ENCODE measurements at places on chromosomes 1 and 21.

DNA sequence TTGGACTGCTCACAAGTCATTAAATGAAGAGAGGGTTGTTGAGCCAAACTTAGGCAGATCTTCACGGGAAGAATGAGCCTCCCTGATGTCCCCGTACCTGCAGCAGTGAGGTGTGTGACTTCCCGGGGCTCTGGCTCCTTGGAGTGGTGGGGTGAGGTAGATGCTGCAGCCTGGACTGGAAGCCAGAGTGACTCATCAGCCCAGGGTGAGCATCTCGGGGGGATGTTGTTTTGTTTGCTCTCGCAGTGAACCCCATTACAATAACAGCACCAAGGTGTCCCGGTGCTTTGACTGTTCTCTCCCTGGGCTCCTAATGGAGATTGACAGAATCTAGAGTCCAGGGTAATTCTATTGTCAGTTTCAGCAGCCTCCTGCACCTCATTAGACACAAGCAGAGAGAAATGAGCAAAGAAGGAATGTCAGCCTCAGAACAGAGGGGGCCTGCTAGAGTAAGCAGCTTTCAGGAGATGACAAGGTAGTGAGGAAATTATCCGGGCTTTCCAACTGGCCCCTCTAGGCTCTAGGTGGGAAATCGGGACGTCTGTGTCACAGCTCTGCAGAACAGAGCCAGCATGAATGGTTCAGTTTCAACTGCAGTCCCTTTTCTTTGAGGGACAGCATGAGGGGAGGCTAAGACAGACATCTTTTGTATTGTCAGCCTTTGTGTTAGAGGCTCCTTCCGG is 36.0 kb upstream of the LRRN2 start:
- no peak for DNase-seq

DNA sequence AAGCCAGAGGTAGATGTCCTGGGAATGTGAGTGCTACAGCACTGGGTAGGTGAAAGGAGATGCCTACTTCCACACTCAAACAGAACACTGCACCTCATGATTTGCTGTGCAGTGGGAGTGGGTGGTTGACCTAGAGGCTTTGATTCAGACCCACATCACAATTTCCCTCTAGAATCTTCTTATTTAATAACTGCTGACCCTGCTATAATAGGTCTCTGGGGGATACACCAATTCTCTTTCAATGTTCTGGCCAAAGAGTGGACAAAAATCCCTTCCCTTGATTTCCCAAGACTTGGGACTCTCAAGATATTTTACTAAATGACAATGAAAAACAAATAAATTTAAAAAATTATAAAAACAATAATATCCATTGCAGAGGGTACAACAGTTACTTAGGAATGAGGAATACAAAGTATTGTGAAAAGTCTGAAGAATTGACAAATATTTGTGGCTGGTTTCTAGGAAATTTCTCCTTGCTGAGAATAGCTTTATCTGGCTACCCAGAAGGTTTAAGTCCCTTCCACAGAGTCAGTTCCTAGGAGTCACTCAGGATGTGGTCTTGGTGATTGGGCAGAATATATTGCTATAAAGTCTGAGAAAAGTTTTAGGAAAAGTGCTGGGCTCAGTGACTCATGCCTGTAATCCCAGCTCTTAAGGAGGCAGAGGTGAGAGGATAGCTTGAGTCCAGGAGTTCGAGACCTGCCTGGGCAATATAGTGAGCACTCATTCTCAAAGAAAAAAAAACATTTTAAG is 2.4 kb upstream of the FCGR2A start:
- DNase-seq, result no peak

GRCh38 chr1:98668733-98669132 is 7.2 kb downstream of the SNX7 start:
- DNase-seq, result no peak

- DNase-seq, result no peak
These were observed 945.5 kb downstream of the TTLL7 start for GRCh38 chr1:83053446-83053845.

GRCh38 chr1:40041466-40041838 is 923 bp downstream of the CAP1 start:
- DNase-seq, result no peak

- DNase-seq, result no peak
These were observed 40.4 kb upstream of the EIF4G3 start for GRCh38 chr1:21216835-21217811.

- DNase-seq, result no peak
These were observed 243.2 kb upstream of the RAB4A start for GRCh38 chr1:229027622-229028182.

DNA sequence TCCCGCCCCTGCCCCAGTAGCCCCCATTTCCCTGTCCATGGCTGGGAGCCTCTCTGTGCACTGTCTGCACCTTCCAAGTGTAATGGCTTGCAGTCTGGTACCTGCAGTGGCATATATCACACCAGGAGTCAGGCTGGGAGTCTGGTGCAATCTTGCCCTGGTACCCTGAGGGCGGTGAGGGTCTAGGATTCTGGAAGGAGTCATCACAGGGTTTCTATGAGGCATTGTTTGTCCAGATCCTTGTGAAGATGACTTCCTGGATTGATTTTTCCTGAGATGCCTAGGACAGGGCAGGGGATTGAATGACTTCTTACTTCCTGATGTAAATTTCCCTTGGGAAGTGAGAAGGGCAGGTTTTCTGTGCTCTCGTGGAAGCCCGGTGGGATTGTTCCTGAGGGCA is 5.9 kb upstream of the PKP1 start:
- no peak for DNase-seq

GRCh38 chr1:210800756-210801155 is 333.2 kb downstream of the KCNH1 start:
- DNase-seq, result no peak

DNA sequence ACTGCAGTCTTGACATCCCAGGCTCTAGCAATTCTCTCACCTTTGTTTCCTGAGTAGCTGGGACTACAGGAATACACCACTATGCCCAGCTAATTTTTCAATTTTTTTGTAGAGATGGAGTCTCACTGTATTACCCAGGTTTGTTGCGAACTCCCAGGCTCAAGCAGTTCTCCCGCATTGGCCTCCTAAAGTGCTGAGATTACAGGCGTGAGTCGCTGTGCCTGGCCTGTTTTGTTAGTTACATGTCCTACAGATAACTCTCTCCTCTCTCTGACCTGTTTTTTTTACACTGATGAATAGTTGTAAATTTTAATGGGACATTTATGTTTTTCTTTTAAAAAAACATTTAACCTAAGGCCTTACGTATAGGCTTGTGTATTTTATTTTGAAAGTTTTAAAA is 19.8 kb downstream of the PTBP2 start:
- no peak for DNase-seq

DNA sequence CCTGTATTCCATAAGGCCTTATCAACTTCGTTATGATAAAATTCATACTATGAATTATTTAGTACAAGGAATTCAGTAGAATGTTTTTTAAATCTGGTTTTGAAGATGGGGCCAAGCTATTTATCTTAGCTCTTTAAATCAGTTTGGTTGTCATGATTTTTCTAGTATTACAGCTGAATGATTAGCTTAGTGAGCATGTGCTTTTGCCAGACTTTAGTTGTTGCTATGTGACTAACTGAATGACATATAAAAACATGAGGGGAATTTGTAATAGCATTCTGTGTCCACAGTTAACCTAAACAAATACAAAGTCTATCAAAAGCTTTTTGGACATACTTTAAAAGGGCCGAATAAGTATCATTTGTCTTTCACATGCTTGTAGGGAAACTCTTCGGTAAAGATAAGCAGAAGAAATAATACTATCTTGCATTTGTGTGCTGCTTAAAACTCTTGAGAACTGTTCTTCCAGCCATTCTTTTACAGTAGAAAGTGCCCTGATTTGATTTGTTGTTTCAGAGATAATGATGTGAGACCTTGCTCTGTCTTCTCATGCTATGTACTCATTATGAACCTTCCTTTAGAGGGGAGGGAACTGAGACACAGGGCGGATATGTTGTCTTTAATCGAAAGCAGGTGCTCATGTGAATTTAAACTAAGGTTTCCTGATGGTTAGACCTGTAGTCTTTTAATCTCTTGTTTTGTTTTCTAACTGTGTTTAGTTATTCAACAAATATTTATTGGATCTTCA is 18.8 kb downstream of the NEK7 start:
- peak; percentile 56 for DNase-seq

DNA sequence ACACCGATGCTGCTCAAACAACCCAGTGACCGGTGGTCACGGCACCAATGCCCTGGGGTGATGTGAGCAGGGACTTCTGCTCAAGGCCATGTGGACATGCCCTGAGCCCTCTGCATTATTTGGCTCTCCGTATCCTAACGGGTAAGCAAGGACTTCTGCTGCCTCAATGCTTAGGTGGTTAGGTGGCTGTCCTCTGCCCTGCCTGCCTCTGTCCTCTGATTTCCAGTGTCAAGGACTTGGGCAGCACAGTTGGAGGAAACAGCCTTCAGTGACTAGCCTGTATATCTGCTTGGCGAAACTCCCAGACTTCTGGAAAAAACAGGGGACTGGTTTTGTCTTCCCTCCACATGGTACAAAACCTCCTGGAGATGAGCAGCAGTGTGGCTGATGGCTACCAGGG is 34.5 kb downstream of the DNAJC11 start:
- no peak for DNase-seq

DNA sequence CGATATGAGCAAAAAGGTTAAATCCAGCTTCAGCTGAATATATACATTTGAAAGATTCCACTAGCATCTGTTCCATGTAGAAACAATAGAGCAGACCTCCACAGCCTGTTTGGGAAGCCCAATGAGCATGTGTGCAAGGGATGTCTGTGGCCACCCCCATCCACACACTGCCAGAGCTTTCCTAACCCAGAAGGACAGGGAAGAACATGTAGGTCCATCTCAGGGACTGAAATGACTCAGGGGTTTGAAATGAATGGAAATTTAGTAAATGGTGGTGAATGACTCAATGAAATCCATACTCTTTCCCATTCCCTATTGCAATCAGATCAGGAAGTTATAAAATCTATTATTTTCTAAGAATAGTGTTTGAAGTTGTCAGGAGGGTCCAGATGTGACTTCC is 397.2 kb downstream of the DUSP10 start:
- no peak for DNase-seq

DNA sequence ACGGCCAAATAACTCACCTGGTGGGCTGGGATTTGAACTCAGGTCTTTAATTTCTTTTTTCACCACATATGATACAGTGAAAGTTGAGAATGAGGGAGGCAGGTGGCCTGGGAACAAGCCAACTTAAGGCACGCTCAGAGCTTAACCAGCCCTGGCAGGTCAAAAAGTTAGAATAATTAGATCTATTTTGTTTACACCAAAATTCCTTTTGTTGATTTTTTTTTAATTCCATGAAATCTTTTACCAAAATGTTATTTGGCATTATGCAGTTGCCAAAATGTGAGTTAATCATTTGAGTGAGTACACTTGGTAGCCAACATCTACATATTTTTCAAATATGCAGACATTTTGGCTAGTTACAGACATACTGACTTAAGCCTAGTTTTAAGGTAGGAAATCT is 36.8 kb downstream of the LHX8 start:
- DNase-seq, result no peak

DNA sequence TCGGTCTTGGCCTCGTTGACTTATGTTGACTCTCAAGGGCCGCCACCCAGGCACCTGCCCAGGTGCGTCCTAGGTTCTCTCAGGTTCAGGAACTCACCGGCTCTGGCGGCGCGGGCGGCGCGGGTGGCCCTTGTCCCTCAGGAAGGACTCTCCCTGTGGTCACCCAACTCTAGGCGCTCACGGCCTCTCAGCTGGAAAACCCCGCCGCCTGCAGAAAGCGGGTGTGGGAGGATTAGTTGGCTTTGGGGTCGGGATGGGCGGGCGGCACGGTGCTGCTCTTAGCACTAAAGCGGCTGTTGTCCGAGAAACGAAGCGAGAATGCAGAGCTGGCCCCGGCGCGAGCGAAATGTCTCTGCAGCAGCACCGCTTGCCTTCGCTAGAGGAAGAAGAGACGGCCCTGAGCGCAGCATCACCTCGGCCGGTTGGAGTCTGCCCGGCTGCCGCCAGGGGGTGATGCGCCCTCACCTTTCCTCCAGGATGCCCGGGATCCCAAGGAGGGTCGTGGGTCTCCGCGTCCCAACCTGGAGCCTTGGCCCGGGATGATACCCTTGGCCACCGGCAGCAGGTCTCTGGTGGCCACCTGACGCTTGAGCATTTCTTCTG is 8.1 kb upstream of the TADA1 start:
- DNase-seq, result no peak

DNA sequence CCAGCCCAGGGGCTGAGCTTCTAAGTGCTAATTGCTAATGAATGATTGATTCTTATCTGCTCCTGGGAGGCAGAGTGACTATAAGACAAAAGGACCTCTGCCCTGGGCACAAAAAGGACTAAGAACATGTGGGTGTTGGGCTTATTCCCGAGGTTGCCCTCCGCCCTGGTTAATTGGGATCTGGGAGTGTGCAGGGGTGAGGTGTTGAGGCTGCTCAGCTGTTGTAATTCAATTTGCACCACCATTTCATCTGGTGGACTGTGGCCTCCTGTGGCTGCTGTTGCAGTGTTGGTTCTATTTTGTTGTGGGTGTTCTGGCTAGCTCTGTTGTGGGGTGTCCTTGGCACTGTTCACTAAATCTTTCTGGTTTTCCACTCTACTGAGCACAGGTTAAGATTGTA is 13.3 kb downstream of the KNCN start:
- no peak for DNase-seq

GRCh38 chr1:200294241-200294640 is 115.6 kb downstream of the ZNF281 start:
- peak; percentile 24 for DNase-seq

DNA sequence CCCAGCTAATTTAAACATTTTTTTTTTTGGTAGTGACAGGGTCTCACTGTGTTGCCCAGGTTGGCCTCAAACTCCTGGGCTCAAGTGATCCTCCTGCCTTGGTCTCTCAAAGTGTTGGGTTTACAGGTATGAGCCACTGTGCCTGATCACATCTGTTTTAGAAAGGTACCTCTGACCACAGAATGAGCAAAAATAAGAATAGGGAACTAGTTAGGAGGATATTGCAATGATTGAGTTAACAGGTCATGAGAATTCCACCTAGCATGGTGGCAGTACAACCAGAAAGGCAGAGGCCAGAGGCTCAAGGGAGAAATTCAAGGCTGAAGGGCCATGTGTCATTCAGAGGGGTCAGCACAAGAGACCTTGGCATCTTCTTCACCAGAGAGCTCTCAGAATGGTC is 49.6 kb downstream of the ELAPOR1 start:
- no peak for DNase-seq

DNA sequence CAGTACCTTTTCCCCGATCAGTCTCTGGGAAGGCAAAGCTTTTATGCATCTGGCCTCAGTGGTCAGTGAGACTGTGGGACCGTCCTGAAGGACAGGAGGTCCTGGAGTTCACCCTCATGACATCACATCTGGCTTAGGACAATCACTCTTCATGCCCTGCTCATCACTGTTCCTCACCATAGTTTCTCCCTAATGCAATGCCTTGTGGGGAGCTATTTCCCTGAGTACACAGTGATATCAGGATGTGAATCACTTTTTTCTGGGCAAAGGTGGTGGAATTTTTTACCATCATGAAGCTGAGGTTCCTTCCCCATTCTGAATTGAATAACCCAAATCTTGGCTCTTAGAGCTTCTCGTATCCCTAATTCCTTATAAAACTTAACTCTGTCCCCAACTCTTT is 34.8 kb upstream of the CFAP126 start:
- DNase-seq, result no peak

Data from RCC 7860 (cell line).